ENCODE measurements at places on chromosomes 7 and 10. TPM values are rescaled to one million over a fixed set of nuclear protein-coding genes. Genes with fewer than 3 reads are reported as not detected.

DNA sequence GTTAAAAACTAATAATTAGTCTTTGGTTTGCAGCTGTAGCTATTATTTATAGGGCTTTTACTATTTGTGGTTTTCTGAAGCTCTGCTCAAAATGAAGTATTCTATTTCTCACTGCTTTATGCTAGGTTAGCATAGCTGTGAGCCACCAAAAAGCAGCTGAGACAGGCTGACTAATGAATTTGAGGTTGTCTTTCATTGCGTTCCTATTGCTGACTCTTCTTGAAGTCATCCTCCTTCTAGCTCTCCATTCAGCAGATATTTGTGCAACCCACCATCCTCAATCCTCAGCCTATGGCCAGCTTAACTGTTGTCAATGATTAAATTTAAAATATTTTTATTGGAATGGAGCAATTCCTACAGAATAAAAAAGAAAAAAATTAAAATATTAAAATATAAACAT lies 2.1 kb upstream of the RALA start:
- H3K4me1 ChIP-seq = peaks cover 28% of the 10 kb centered on the region
- H3K36me3 ChIP-seq = peaks cover 3% of the 10 kb centered on the region
- no peak overlapping the region for H3K4me3 ChIP-seq
- DNase-seq = no peak
- H3K27me3 ChIP-seq = no peaks in the 10 kb centered on the region

DNA sequence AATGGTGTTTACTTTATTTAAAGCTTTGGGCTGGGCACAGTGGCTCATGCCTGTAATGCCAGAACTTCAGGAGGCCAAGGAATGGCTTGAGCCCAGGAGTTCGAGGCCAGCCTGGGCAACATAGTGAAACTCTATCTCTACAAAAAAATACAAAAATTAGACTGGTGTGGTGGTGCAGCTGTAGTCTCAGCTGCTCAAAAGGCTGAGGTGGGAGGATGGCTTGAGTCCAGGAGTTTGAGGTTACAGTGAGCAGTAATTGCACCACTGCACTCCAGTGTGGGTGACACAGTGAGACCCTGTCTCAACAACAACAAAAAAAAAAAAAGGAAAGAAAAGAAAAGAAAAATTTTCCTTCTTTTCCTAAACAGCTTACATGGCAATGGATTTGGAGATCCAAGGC lies 22.0 kb downstream of the SLC16A9 start:
- no peaks in the 10 kb centered on the region for H3K36me3 ChIP-seq
- H3K27ac ChIP-seq = no peak overlapping the region
- peaks cover 8% of the 10 kb centered on the region for H3K27me3 ChIP-seq

DNA sequence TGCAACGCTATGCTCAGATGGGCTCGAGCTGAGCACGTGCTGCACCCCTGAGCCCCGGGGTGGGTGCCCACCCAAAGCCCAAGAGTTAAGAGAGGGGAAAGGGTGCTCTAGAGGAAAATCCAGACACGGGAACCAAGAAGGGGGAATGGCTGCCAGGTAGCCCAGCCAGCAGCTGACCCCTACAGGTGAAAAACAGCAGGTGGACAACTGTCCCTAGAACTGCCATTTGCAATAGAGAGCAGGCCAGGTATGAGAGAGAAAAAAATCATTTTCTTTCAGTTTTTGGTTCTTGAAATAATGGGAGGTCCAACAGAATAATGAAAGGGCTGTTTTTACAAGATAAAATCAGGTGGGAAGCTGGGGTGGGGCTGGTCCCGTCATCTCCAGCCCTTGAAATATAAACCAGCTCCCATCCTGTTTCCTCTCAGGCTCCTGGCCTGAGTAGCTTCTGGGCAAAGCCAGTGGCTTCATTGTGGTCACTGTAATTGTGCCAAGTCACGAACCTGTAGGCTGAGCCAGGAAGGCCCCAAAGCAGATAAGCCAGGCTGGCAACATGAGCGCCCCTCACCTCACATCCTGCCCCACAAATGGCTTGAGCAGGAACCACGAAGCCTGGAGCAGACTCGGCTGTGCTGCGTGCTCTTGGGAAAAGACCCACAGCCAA lies 257.8 kb downstream of the SNX10 start:
- H3K4me3 ChIP-seq = no peak overlapping the region
- H3K36me3 ChIP-seq = no peaks in the 10 kb centered on the region
- no peaks in the 10 kb centered on the region for H3K4me1 ChIP-seq
- H3K27ac ChIP-seq = no peak overlapping the region

GRCh38 chr10:102537948-102538347 lies 34.2 kb downstream of the SUFU start:
- H3K27me3 ChIP-seq = no peaks in the 10 kb centered on the region
- H3K4me3 ChIP-seq = no peak overlapping the region
- no peak overlapping the region for H3K27ac ChIP-seq
- H3K4me1 ChIP-seq = peaks cover 14% of the 10 kb centered on the region
- no peak for DNase-seq
- no peaks in the 10 kb centered on the region for H3K36me3 ChIP-seq

DNA sequence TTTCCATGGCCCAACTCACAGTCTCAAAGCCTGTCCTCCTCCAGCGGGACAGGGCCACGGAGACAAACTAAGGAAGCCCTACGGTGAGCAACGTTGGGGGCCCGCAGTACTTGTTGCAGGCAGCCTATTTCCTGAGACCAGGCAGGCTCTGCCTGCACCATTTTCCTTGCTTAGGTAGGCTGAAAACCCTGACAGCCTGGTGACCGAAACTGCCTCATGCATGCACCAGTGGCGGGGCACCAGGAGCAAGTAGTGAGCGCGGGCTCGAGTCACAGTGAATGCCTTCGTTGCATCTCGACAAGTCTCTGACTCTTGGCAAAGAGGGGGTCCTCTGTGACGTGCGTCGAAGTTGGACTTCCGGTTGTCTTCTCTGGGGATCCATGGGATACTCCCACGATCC lies 23.3 kb upstream of the ZNF273 start:
- H3K27me3 ChIP-seq = peaks cover 29% of the 10 kb centered on the region
- H3K4me3 ChIP-seq = no peak overlapping the region
- no peak for DNase-seq
- no peak overlapping the region for H3K27ac ChIP-seq
- H3K36me3 ChIP-seq = no peaks in the 10 kb centered on the region

GRCh38 chr7:102300643-102301221 lies 14.1 kb downstream of the SH2B2 start:
- H3K27ac ChIP-seq = no peak overlapping the region
- peaks cover 2% of the 10 kb centered on the region for H3K27me3 ChIP-seq
- no peaks in the 10 kb centered on the region for H3K36me3 ChIP-seq
- H3K4me1 ChIP-seq = no peaks in the 10 kb centered on the region
- H3K4me3 ChIP-seq = no peak overlapping the region

GRCh38 chr7:93563584-93563983 lies 10.9 kb downstream of the CALCR start:
- H3K27ac ChIP-seq = no peak overlapping the region
- no peak for DNase-seq

Gene GARIN1A
- total RNA-seq = 0.07 TPM

DNA sequence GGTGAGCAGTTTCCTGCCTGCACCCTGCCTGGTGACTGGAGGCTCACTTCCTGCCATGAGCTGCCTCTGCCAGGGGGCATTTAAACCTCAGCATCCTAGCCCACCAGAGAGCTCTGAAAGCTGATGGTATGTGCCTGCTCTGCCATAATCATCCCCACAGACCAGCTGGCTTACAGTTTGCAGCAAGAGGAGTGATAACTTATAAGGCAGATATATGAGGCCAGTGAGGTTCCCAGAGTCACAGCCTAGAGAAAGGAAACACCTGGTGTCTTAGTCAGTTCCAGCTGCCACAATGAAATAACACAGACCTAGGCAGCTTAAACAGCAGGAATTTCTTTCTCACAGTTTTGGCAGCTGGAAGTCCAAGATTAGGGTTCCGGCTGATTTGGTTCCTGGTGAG lies 232.0 kb downstream of the PAXIP1 start:
- H3K27me3 ChIP-seq = no peaks in the 10 kb centered on the region
- no peak for DNase-seq
- no peaks in the 10 kb centered on the region for H3K4me1 ChIP-seq
- H3K36me3 ChIP-seq = no peaks in the 10 kb centered on the region
- no peak overlapping the region for H3K27ac ChIP-seq

GRCh38 chr7:69095127-69095526 lies 503.1 kb upstream of the AUTS2 start:
- no peaks in the 10 kb centered on the region for H3K4me1 ChIP-seq
- no peak overlapping the region for H3K27ac ChIP-seq
- H3K4me3 ChIP-seq = no peak overlapping the region
- DNase-seq = no peak
- no peaks in the 10 kb centered on the region for H3K36me3 ChIP-seq

Gene OR2A12
- total RNA-seq = not detected

Gene LIPJ
- total RNA-seq = not detected

GRCh38 chr10:51981731-51982130 lies 282.3 kb upstream of the CSTF2T start:
- no peak for DNase-seq
- H3K4me1 ChIP-seq = no peaks in the 10 kb centered on the region
- H3K4me3 ChIP-seq = no peak overlapping the region

- H3K27me3 ChIP-seq = no peaks in the 10 kb centered on the region
- H3K27ac ChIP-seq = peak overlapping the region; percentile 97
- DNase-seq = peak; percentile 14
- peaks cover 12% of the 10 kb centered on the region for H3K4me1 ChIP-seq
- H3K4me3 ChIP-seq = peak overlapping the region; percentile 88
Observed at GRCh38 chr10:37975401-37975991, 951 bp downstream of the ZNF25 start.

Gene ATP6V0A4
- 0.19 TPM for total RNA-seq

DNA sequence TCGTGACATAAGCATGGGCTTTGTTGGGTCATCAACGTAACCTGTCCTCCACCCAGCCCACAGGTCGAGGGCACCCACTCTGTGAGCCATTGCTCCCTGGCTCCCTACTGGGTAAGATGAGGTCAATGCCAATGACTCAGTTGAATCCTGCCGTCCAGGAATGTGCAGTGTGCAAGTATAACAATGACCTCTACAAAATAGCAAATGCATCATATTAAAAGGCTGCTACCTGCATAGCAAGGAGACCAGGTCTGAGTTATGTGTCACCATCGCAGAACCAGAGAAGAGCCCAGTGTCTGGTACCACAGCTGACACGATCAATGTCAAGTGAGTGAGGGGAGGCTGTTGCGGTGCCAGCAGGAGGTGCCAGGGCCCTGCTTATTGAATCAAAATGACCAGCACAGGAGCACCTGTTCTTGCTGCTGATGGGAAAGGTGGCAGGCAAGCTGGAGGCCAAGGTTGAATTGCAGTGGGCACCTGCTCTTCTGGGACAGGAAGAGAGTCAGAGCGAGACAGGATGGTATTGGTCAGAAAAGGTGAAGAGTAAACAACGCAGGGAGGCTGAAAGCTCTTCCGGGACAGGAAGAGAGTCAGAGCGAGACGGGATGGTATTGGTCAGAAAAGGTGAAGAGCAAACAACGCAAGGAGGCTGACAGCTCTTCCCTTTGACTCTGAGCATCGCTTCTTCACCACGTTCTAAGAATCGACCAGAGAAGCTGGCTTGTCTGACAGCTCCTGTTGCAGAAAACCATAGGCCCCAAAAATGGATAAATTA lies 108.7 kb upstream of the ADAM12 start:
- H3K36me3 ChIP-seq = no peaks in the 10 kb centered on the region
- H3K4me3 ChIP-seq = no peak overlapping the region
- no peaks in the 10 kb centered on the region for H3K4me1 ChIP-seq
- no peaks in the 10 kb centered on the region for H3K27me3 ChIP-seq
- no peak overlapping the region for H3K27ac ChIP-seq
- DNase-seq = no peak

Gene ANKRD61
- 0.32 TPM for total RNA-seq

DNA sequence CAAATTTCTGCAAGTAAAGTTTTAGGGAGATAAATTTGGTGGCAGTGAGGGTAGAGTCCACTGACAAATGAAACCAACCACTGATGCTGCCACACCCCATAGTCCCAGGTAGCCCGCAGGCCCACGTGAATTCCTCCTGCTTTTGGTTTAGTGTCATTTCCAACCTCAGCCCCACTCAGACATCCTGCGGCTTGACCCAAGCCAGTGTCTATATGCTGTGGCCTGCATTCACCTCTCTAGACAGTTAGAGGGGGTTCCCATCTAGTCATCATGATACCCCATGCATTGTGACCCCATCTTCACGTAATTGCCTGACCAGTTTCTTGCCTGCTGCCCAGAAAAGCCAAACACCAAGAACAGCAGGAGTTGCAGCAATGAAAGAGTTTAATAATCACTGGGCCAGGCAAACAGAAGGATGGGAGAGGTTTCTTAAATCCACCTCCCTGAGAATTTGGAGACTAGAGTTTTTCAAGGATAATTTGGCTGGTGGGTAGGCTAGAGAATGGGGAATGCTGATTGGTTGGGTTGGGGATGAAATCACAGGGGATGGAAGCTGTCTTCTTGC lies 332.0 kb upstream of the GALNT17 start:
- no peak for DNase-seq
- H3K27ac ChIP-seq = no peak overlapping the region
- H3K4me3 ChIP-seq = no peak overlapping the region
- H3K36me3 ChIP-seq = no peaks in the 10 kb centered on the region
- no peaks in the 10 kb centered on the region for H3K27me3 ChIP-seq

GRCh38 chr7:12893292-12893691 lies 205.9 kb downstream of the ARL4A start:
- DNase-seq = no peak
- no peak overlapping the region for H3K27ac ChIP-seq
- peaks cover under 1% of the 10 kb centered on the region for H3K27me3 ChIP-seq
- H3K4me3 ChIP-seq = no peak overlapping the region

GRCh38 chr10:93080350-93081046 lies 6.8 kb downstream of the CYP26A1 start:
- H3K27me3 ChIP-seq = peaks cover 45% of the 10 kb centered on the region
- no peak overlapping the region for H3K4me3 ChIP-seq
- no peaks in the 10 kb centered on the region for H3K36me3 ChIP-seq
- H3K4me1 ChIP-seq = peaks cover 7% of the 10 kb centered on the region

Gene FLNC
- total RNA-seq = 0.09 TPM

GRCh38 chr10:90887555-90887954 lies 15.8 kb downstream of the RPP30 start:
- no peak overlapping the region for H3K27ac ChIP-seq
- DNase-seq = no peak
- peaks cover 4% of the 10 kb centered on the region for H3K4me1 ChIP-seq
- no peaks in the 10 kb centered on the region for H3K27me3 ChIP-seq
- H3K36me3 ChIP-seq = peaks cover 57% of the 10 kb centered on the region
- no peak overlapping the region for H3K4me3 ChIP-seq

Gene PNLIPRP2
- total RNA-seq = not detected

- H3K4me3 ChIP-seq = no peak overlapping the region
- peaks cover 2% of the 10 kb centered on the region for H3K4me1 ChIP-seq
- H3K27me3 ChIP-seq = no peaks in the 10 kb centered on the region
- peaks cover 3% of the 10 kb centered on the region for H3K36me3 ChIP-seq
- H3K27ac ChIP-seq = no peak overlapping the region
Observed at GRCh38 chr10:71812016-71812912, 38.8 kb downstream of the PSAP start.

Gene GNAT3
- total RNA-seq = not detected

GRCh38 chr10:73875139-73875475 lies 752 bp upstream of the CAMK2G start:
- H3K4me1 ChIP-seq = peaks cover 72% of the 10 kb centered on the region
- peak overlapping the region; percentile 72 for H3K4me3 ChIP-seq
- H3K27ac ChIP-seq = peak overlapping the region; percentile 81
- peaks cover 4% of the 10 kb centered on the region for H3K36me3 ChIP-seq

Gene ATP6V1F
- 109 TPM for total RNA-seq
